ENCODE measurements at places on chromosomes 3 and 15.

GRCh38 chr3:113514265-113514769 lies 639 bp downstream of the SPICE1 start:
- no peak for DNase-seq

DNA sequence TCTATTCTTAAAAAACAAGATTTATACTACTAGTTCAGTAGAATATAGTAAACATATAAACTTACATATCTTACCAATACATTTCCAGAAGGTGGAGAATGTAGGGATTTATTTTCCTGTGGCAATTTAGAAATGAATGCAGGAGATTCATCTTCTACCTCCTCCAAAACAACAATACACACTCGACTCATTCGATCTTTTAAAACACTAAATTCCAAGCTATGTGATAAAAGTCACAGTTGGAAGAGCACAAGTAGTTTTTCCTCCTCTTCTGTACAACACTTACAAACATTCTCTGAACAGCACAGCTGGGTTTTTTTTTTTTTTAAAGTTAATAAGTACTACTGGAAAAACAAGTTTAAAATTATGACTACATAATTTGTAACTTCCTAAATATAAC lies 1.4 kb downstream of the ANKRD28 start:
- DNase-seq, result no peak

DNA sequence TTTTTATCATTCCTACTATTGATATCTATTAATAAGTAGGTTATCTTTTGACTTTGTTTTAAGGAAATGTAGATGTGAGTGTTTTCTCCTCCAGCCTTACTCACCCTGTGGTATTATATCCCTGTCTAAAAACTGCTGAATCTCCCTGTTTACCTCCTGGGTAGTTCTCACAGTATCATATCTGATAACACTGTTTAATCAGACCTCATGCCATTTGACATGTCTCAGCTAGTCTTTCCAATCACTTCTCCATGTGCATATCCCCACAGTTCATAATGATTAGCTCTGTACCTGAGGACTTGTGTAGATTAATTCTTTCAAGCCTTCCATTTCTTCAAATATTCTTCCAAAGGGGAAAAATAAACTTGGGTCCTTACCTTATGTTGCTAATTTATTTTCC lies 30.7 kb downstream of the DUOX2 start:
- no peak for DNase-seq

- no peak for DNase-seq
Measured at GRCh38 chr15:91976966-91977365, 123.5 kb downstream of the SLCO3A1 start.

DNA sequence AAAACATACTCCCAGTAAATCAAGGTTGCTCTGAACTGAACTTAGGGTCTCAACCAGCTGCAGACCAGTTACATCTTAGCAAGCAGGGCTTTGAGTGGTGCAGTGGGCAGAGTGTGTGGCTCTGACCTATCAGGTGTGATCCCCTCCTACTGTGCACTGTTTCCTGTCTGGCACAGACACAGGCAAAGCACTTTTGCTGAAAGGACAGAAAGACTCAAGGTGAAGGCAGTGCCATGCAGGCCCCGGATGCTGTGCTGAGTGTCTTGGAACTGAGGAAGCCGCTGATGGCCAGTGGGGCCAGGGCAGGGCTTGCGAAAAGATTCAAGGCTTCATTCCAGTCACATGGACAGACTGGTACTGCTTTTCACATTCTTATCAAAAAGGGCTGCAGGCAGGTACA lies 85.2 kb downstream of the CACNA1D start:
- no peak for DNase-seq

DNA sequence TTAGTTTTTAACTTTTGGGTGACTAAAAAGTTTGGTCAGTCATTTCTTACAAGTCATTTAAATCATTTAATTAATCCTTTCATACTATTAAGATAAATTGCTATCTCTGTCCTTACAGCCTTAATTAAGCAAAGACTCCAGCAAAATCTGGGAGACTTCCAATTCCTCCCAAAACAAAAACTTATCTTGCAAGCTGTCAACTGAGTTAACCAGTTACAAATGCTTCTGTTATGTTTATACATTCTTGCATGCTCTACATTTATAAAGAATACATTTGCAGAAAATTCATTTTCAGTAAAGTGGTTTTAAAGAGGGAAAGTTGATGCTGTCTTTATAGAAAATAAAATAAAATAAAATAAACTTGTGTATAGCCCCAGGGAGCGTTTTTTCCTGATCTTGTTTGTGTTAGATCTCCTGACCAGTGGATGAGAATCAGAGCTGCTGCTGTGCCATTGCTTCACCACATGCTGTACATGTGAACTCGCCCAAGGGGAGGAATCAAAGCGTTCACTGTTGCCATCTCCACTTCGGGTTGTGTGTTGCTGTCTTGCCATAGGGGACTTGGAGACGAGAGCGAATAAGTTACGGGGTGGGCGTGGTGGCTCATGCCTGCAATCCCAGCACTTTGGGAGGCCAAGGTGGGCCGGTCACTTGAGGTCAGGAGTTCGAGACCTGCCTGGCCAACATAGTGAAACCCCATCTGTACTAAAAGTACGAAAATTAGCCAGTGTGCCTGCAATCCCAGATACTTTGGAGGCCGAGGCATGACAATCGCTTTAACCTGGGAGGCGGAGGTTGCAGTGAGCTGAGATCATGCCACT lies 5.5 kb downstream of the CCR4 start:
- DNase-seq, result no peak

GRCh38 chr15:39219608-39220007 lies 361.3 kb upstream of the THBS1 start:
- DNase-seq, result no peak

DNA sequence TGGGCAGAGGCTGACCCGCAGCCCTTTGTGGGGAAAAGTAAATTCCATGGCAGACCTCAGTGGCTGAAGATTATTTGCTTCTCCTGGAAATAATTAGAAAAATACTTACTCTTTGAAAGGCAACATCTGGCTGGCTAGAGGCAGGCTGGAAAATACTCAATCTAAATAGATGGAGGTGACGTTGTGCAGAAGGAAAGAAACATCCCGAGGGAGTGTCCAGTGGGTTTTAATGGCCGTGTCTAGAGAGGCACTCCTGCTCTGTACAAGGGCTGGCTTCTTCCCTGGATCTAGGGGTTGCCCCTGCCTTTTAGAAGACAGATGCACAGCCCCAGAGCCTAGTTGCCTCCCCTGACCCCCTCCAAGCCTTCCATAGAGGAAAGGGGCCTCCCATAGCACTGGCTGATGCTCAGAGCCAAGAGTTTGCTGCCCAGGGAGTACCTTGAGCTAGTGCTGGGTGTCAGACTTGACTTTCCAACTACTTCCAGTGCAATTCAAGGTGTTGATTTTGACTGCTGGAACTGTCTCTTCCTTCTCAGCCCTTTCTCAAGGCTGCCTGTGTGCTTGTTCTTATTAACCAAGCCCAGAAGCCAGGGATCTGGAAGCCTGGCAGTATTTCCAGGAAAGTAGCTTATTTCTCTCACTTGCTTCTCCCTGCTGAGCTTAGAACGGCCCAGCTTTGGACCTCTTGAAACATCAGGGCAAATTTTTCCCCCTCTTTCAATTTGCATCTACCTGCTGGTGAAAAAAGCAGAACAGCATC lies 27.4 kb downstream of the CGNL1 start:
- no peak for DNase-seq

DNA sequence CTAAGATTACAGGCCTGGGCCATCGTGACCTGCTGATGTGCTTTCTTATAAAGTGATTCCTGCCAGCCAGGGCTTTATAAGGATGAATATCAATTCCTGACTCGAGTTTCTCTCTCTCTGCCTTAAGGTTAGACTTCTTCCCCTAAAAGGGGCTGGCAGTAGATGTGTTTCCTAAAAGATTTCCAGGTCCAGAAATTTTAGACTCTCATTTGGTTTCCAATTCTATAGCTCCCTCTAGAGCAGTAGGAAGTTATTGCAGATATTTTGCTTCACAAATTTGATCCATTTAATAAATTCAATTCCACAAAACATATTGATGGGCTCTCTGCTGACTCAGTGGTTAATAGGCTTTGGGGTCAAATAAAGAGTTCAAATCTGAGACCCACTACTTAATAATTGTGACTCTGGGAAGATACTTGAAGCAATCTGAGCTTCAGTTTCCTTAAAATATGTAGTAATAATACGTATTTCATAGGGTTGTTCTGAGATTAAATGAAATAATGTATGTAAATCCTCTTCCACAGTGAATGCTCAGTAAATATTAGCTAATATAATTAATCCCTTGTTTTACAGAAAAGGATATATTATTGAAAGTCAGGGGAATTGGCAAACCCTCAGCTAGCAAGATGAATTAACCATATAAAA lies 2.1 kb downstream of the TRIM69 start:
- no peak for DNase-seq

DNA sequence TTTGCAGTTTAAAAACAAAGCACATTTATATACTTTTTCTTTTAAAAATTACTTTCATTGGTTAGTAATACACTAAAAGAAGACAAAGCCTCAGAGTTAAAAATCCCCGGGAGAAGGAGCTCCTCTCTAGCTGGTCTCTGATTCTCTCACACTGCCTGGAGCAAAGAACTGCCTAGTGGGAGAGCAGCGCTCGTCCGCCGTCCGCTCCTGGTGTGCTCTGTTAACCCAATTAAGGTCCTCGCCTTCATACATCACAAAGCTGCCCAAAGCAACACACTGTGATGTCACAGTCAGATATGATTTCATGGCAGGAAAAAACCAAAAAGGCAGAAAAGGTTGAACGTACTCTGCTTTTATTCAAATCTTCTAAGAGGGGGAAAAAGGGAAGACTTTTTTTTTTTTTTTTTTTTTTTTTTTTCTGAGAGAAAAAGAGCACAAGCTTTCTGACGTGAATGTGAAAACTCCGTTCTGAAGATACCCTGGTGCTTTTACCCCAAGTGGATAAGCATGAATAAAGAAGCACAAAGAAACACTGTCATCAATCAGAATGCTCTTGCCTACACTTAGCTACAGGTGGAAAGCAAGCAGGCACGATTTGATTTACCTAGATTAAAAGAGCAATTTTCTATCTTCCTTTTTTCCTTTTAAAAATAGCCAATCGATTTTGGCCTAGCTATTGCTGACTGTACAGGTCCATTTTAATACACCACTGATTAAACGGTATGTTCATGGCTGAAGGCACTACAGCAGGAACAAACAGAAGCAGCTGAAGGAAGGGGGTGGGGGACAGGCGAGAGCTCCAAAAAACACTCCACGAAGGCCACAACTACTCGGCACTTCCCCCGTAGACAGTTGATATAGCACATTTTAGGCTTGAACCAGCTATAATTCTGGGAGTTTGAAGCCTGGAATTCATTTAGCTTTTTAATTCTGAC lies 115.2 kb downstream of the TIGIT start:
- no peak for DNase-seq

DNA sequence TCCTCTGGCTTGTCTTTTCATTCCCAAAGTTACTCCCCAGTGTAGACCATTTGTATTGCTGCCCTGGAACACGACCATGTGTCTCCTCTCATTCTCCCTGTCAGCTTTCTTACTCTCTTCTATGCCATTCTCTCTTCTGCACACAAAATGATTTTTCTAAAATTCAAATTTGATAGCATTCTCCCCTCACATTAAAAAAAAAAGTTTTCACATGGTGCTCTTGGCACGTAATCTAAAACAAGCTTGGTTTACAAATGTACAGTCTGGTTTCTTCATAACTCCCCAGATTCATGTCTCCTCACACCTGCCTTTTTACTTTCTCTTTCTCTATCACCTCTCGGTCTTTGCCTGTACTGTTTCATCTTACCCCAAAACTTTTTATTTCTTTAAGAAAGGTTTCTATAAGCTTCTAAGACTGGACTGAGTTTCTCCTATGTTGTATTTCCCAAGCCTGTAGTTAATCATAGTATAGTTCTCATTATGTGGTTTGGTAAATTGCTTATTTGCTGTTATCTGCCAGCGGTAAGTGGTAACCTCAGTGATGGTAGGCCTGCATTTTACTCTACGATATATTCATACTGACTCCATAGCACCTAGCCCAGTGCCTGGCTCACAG lies 31.2 kb downstream of the BCHE start:
- DNase-seq, result no peak

DNA sequence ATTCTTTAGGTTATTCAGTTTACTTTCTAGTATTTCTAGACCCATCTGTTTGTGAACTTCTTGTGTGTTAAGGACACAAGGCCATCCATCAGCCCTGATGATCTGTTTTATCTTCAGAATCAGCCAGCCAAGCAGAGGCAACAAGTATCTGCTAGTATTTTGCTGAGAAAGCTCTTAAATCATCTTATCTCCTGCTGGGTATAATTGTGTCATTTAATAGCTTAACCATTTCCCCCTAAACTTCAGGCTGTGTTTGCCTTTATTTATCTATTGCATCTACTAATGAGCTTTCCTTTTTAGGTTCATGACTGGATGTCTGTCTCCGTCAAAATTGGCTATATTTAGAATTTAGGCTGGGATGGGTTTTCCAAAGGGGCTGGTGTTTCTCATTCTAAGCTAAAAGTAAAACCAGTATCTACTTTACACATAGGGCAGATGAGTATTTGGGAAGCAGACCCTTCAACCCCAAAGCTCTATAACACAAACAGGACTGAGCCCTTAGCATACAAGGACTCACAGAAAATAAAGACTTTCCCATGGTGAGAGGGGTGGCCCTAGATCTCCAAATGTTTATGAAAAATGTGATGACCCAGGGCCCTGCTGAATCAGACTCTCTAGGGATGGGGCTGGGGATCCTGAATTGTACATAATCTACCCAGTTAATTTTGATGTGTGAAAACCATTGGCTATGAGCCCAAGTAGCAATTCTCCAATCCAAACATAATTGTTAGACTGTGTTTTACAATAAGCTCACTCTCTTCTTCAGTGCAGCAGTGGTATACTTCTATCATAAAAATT lies 65.3 kb upstream of the PSMD6 start:
- no peak for DNase-seq

GRCh38 chr15:31306426-31307269 lies 20.0 kb upstream of the KLF13 start:
- no peak for DNase-seq

DNA sequence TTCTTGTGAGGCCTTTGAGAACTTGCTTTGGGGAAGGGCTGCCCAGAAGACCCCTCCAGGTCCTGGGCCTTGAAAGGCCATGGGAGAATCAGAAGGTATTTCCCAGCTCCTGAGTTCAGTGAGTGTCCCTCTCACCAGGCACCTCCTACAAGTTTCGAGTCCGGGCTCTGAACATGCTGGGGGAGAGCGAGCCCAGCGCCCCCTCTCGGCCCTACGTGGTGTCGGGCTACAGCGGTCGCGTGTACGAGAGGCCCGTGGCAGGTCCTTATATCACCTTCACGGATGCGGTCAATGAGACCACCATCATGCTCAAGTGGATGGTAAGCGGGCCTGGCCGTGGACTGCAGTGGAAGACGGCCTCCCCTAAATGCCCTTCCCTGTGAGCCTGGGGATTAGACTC lies 68.3 kb downstream of the BOC start:
- no peak for DNase-seq

GRCh38 chr15:86852741-86853140 lies 773.1 kb downstream of the AGBL1 start:
- no peak for DNase-seq

DNA sequence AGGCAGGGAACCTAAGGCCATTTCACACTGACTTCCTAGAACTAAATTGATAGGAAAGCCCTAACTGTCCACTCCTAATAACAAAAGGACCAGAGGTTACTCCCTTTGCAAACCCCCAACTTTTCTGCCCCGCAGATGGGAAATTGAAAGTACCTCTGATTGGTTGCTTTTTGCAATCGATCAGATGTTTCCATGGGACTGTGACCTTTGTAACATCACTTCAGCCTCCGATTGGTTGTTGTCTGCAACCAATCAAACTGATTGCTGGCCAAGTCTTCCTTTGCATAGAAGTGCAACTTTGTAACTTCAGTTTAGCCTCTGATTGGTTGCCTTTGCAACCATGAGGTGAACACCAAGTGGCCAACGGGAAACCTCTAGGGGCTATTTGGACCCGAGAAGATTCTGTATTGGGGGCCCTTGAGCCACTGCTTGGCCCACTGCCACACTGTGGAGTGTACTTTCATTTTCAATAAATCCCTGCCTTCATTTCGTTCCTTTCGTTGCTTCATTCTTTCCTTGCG lies 11.3 kb upstream of the KNL1 start:
- DNase-seq, result no peak
